ENCODE measurements at places on chromosomes 1 and 21. TPM values are rescaled to one million over a fixed set of nuclear protein-coding genes. Genes with fewer than 3 reads are reported as not detected.

RGS4 gene
- 0.46 TPM for total RNA-seq

GRCh38 chr1:208343226-208343625 is 99.0 kb upstream of the PLXNA2 start:
- no peak for DNase-seq
- H3K36me3 ChIP-seq, result no peaks in the 10 kb centered on the region
- H3K4me3 ChIP-seq, result no peak overlapping the region
- H3K4me1 ChIP-seq, result no peaks in the 10 kb centered on the region
- H3K27me3 ChIP-seq, result no peaks in the 10 kb centered on the region

DNA sequence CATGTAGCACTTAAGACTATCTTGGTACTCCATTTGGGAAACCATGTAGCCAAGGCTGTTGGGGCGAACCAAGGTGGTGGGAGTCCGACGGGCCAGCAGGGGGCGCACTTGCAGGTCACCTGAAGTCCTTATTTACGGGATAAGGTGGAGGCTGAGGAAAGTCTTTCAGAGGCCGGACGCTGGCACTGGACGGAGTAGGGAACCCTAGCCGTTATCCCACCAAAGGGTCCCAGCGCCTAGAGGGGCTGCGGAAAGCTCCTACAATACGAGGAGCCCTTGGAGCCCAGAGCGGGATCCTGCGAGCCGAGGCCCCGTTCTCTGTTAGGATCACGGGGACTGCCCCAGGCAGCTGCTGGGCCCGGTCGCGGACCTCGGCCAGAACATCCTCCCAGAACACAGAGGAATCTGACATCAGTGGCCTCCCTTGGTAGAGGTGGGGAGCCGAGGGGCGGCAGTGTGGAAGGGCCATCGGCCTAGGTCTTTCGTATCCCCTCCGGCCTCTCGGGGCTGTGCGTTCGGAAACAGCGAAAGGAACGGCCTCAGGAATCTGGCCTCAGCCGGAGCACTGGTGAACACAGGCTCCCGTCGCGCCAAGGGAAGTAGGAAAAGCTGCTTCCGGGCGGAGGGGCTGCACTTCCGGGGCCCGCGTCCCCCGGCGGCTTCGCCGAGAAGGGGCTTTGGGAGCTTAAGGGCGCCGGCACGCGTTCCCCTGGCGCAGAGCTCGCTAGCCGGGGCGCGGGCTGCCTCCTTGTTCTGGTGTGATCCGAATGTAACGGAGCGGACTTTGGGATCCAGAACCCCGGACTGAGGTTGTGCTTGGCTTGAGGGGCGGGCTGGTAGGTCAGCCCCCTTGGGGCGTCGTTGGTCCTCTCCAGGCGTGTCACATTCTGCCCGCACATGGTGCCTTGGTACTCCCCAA is 29.9 kb upstream of the RPTN start:
- H3K27me3 ChIP-seq, result no peaks in the 10 kb centered on the region
- no peaks in the 10 kb centered on the region for H3K4me1 ChIP-seq
- no peaks in the 10 kb centered on the region for H3K36me3 ChIP-seq
- peak overlapping the region; percentile 40 for H3K4me3 ChIP-seq
- H3K27ac ChIP-seq, result peak overlapping the region; percentile 13
- peak; percentile 73 for DNase-seq

- H3K36me3 ChIP-seq, result no peaks in the 10 kb centered on the region
- H3K27me3 ChIP-seq, result no peaks in the 10 kb centered on the region
- no peak overlapping the region for H3K4me3 ChIP-seq
- no peaks in the 10 kb centered on the region for H3K4me1 ChIP-seq
- no peak for DNase-seq
- no peak overlapping the region for H3K27ac ChIP-seq
Measured at GRCh38 chr21:14401217-14401616, 18.3 kb upstream of the HSPA13 start.

DNA sequence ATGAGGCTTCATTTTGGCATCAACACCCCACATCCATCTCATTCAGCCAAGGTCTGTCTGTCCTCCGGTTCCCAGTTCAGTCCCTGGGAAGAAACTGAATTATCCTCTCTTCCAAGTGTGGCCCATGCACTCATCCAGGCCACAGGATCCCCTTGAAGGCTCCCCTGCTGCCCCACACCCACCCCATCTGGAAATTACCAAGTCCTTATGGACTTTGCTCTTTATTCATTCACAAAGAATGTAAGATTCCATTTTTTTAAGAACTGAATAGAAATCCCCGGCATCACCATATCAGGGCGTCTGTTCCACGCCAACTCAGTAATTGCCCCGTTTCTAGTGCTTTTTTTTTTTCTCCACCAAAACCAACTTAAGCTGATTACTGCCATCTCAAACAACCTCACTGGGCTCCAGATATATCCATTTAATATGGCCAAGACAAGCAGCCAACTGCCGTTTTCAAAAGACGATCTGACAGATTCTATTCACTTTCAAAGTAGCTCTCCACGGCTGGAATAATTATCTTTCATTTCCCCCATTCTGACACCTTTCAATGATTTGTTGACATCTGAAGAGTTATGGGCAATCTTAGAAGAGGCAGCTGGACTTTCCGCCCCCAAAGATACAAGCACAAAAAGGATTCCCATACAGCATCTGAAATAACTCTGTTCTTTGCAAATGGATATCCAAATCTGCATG is 55.9 kb downstream of the OLIG1 start:
- H3K36me3 ChIP-seq, result no peaks in the 10 kb centered on the region
- no peak for DNase-seq
- no peak overlapping the region for H3K4me3 ChIP-seq
- no peaks in the 10 kb centered on the region for H3K4me1 ChIP-seq

DNA sequence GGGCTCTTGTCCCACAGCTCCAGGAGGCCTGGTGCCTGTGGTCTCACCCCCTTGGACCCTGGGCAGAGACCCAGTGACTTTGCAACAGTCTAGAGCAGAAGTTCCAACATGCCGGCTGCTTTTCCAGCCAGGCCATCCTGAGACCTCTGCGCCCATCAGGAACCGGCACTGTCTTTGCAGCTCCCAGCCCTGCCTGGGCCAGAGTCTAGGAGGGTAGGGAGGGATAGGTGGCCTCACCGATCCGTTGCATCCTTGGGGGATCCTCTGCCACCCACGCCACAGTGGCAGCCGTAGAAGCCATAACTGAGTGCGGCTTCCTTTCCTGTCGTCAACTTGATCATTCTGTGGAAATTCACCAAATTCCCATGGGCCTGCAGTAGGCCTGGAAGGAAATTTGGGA is 1.3 kb downstream of the PLA2G2A start:
- DNase-seq, result no peak
- no peak overlapping the region for H3K4me3 ChIP-seq
- H3K36me3 ChIP-seq, result no peaks in the 10 kb centered on the region
- peaks cover 4% of the 10 kb centered on the region for H3K4me1 ChIP-seq
- no peaks in the 10 kb centered on the region for H3K27me3 ChIP-seq

- DNase-seq, result peak; percentile 63
- H3K27me3 ChIP-seq, result no peaks in the 10 kb centered on the region
- H3K36me3 ChIP-seq, result peaks cover 4% of the 10 kb centered on the region
- H3K4me3 ChIP-seq, result peak within 1 kb of the TSS; percentile 84
- H3K27ac ChIP-seq, result peak within 1 kb of the TSS; percentile 90
Measured at GRCh38 chr1:23369335-23370013, at the start of gene ZNF436. Gene ZNF436, minus strand, starts transcription at chr1:23369836. Its CDS starts 1,831 bp downstream, at chr1:23368005.

DMBX1 gene
- not detected for total RNA-seq

LCE3D gene
- total RNA-seq, result not detected

- H3K27ac ChIP-seq, result no peak overlapping the region
- no peak overlapping the region for H3K4me3 ChIP-seq
- no peak for DNase-seq
- H3K36me3 ChIP-seq, result no peaks in the 10 kb centered on the region
- no peaks in the 10 kb centered on the region for H3K4me1 ChIP-seq
Measured at GRCh38 chr1:87864676-87865075, 536.0 kb downstream of the LMO4 start.

GRCh38 chr1:74579425-74579824 is 67.0 kb upstream of the LRRC53 start:
- no peaks in the 10 kb centered on the region for H3K4me1 ChIP-seq
- H3K36me3 ChIP-seq, result no peaks in the 10 kb centered on the region
- H3K27me3 ChIP-seq, result no peaks in the 10 kb centered on the region
- H3K27ac ChIP-seq, result no peak overlapping the region
- H3K4me3 ChIP-seq, result no peak overlapping the region

DNA sequence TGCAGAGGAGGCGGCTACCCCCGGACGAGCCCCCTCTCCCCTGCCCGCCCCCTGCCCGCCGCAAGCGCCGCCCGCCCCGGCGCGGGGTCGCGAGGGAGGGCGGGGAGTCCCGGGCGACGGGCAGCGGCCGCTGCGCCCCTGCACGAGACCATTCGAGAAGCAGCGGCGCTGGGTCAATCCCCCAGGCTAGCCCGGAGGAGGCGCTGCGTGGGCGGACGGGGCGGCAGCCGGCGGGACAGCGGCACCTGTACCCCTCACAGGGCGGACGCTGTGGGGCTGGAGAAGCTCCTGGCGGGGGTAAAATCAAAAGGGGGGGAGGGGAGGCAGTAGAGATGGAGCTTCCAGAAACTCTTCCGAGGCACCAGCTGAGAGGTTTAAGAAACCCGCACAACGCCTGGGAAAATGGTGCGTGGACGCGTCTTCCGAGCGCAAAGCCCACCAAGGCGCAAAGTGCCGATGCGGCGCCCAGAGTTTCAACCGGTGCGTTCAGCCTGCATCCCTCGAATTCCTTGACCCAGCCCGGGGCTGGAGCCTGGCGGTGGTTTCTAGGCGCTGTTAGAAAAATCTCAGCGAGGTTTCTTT is at the start of gene PLPPR5:
PLPPR5 (minus strand) TSS at position 1 of the 582 bp plus-strand sequence. CDS start 190 bp downstream, outside the sequence.
- H3K27ac ChIP-seq, result no peak within 1 kb of the TSS
- H3K4me1 ChIP-seq, result no peaks in the 10 kb centered on the region
- DNase-seq, result no peak

- no peak overlapping the region for H3K4me3 ChIP-seq
Measured at GRCh38 chr1:22557341-22557950, 5.8 kb upstream of the EPHA8 start.

DNA sequence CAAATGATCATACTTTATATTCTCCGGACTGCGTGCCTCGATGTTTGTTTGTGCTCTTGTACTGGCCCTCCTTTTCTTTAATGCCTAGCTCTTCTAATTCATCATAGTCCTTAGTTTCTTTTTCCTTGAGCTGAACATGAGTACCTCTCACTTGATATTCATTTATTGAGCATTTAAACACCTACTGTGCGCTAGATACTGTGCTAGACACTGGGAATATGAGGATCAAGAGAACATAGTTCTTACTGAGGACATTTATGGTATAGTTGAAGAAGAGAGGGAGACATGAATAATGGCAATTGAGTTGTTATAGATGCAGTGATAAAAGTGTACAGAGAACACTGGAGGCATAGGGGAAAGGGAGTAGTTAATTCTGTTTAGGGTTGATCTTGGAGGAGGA is 22.0 kb downstream of the SUCO start:
- peaks cover 20% of the 10 kb centered on the region for H3K4me1 ChIP-seq
- DNase-seq, result no peak
- H3K27ac ChIP-seq, result no peak overlapping the region
- H3K27me3 ChIP-seq, result no peaks in the 10 kb centered on the region
- peaks cover 19% of the 10 kb centered on the region for H3K36me3 ChIP-seq
- H3K4me3 ChIP-seq, result no peak overlapping the region

All from pancreas (tissue), 10 donors.